ENCODE measurements at places on chromosomes 12 and 14. TPM values are rescaled to one million over a fixed set of nuclear protein-coding genes. Genes with fewer than 3 reads are reported as not detected.

DNA sequence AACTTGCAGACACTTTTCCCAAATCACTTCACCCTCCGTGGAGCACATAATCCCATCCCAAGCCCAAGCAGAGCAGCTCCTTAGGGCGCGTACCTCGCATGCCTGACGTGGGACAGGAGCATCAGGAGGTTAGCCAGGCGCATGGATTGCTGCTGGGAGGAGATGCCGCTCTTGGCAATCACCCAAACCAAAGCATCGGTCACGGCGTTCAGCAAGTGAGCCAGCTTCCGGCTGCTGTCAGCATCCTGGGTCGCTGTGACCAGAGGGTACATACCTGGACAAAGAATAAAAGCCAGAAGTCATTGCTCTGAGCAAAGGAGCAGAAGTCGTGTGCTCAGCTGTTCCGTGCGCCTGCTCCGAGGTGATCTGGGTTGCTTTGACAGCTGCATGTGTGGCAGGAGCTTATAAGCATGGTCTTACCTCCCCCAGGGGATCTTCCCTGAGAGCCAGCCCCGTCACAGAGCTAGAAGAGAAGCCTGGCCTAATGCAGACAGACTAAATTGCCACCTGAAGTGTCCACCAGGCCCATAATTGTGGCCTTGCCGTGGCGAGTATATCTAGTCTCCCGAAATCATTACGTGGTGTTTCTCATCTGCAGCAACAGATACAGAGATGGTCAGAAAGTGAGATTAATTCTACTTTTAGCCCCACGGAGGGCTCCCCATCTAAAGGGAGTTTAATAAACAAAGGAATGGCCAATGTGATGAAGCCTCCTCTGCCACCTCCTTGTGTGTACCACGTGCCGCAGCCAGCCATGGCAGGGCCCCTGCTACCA lies 59.1 kb downstream of the ESR2 start:
- no peak for DNase-seq

DNA sequence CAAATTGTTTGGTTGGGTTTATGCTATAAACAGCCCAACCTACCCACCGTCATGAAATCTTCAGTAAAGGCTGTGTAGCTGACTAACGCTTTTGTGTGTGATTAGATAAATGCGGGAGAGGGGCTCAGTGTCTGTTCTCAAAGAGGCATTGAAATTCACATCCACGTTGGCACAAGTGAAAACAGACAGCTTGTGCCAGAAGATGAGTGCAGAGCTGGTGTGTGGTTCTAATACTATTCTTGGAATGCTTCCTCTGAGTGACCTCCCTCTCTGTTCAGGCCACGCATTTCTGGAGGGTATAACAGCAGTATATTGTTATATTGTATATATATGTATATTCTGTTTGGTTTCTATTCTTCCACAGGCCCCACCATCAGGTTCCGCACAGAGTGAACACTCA lies 263.8 kb downstream of the APAF1 start:
- no peak for DNase-seq

GRCh38 chr12:99108924-99109323 lies 463.8 kb downstream of the APAF1 start:
- DNase-seq, result no peak

GRCh38 chr12:97464385-97465321 lies 2.0 kb downstream of the RMST start:
- no peak for DNase-seq

- DNase-seq, result peak; percentile 72
These were observed 114.5 kb downstream of the RAD51B start for GRCh38 chr14:67934087-67934486.

- DNase-seq, result no peak
These were observed at the start of gene SVOP for GRCh38 chr12:109020796-109021380. Gene SVOP (minus strand): TSS chr12:109021068. CDS start chr12:109020868, 200 bp downstream.

DNA sequence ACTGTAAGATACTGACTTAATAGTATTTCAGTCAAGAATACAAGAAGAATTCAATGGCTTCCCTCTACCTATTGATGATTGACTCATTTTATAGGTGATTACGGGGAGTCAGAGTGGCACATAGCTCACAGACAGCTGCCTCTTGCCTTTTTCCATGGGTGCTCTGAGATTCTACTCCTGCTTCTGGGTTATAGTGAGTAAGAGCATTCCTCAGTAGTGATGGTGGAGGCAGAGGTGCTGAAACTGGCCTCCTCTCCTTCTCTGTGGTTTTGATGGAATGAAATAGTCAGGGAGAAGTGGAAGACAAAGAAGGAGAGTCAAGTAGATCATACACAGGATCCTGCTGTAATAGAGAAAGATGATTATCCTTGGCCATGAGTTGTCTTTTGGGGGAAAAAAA lies 438.2 kb upstream of the FAR2 start:
- DNase-seq, result no peak

CD163L1 gene
- 1.8 TPM for total RNA-seq

Measured in glomerular endothelial cell (primary cell).